MG63 (cell line): ENCODE measurements at places on chromosomes 16 and 17. TPM values are rescaled to one million over a fixed set of nuclear protein-coding genes. Genes with fewer than 3 reads are reported as not detected.
A peak's percentile ranks its signal among the peaks of the same experiment; 100 is the strongest.

The SYNGR2 gene
- total RNA-seq, result 41.3 and 73.2 TPM in 2 replicates

DNA sequence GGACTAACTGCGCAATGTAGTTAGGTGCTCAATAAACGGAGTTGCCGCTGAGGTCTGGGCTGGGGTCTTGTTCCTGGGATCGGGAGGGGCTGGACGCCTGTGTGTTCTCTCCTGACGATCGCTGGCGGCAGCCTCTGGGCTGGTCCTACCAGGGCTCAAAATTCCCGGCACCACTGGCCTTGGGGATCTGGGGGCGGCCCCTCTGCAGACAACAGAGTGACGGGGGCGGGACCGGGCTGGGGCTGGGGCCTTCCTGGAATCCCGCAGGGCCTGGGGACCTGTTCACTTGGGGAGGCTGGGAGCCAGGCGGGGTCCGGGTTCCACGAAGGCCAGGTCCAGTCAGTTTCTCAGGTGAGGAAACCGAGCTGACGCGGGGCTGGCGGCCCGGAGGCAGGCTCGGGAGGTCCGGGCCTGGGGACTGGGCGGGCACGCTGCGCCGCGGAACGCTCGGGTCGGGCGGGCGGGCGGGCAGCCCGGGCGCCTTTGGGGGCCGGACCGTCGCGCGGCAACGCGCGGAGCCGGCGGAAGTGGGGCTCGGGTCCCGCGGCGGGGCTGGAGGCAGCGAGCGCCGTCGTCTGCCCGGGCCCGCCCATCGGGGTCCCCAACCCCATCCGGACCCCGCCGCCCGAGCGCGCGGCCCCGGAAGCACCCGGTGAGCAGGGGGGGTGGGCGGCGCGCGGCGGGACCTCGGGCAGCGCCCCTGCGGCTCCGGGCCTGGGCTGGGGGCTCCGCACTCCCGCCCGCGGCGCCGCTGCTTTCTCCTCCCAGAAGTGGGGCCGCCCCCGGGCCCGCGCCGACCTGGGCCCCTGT, at the start of gene PIGQ:
Gene PIGQ (plus strand): TSS at position 524 of the 810 bp plus-strand sequence. CDS start 4,107 bp downstream, outside the sequence.
- DNase-seq, result peak; percentile 78

The RAPGEFL1 gene
- total RNA-seq, result 0.27 and 2.0 TPM in 2 replicates

The PDILT gene
- not detected in 2 replicates for total RNA-seq

DNA sequence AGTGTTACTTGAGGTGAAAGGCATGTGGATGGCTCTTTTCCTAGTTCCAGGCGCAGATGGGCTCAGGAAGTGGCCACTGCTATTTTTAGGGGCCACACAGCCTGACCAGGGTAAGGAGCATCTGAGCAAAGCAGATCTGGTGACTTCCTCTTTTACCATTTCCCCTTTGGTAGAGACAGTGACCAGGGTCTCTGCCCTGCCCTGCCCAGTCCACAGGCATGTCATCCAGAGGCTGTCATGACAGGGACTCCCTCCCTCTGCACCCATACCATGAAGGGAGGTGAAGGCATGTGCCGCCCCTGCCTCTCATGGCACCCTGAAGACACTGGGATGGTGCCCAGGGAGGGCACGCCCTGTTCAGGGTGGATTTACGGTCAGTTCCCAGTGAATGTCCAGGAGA, 2.2 kb downstream of the PLA2G15 start:
- DNase-seq, result no peak

The CACNG5 gene
- total RNA-seq, result not detected in 2 replicates

GRCh38 chr16:50012182-50012581, 12.8 kb upstream of the CNEP1R1 start:
- DNase-seq, result no peak

DNA sequence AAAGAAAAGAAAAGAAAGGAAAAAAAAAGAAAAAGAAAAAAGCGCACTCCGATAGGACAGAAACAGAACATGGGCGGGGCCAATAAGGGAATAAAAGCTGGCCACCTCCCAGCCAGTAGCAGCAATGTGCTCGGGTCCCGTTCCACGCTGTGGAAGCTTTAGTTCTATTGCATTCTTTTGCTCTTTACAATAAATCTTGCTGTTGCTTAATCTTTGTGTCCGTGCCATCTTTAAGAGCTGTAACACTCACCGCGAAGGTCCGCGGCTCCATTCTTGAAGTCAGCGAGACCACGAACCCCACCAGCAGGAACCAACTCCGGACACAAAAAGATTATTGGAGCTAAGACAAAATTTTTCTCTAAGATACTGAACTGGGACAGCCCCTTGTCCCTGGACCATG, 3.1 kb upstream of the ARL5C start:
- DNase-seq, result no peak

The FBF1 gene
- 13.4 and 15.2 TPM in 2 replicates for total RNA-seq

- DNase-seq, result no peak
Measured at GRCh38 chr16:78386557-78387324, 287.3 kb downstream of the WWOX start.

- no peak for DNase-seq
Measured at GRCh38 chr17:44187131-44187899, 543 bp downstream of the TMUB2 start.

The HAS3 gene
- 65.0 and 71.9 TPM in 2 replicates for total RNA-seq

The SGF29 gene
- total RNA-seq, result 4.6 and 4.7 TPM in 2 replicates

- DNase-seq, result peak; percentile 41
Measured at GRCh38 chr17:31820691-31821435, 38.2 kb downstream of the COPRS start.

GRCh38 chr17:58267347-58268324, 13.1 kb downstream of the MPO start:
- no peak for DNase-seq

GRCh38 chr17:72116661-72117521, 3.9 kb upstream of the SOX9 start:
- no peak for DNase-seq
